ENCODE measurements at places on chromosomes 3 and 15.

- DNase-seq = no peak
Measured at GRCh38 chr3:78788839-78789238, 979.0 kb downstream of the ROBO1 start.

- DNase-seq = no peak
Measured at GRCh38 chr3:184360070-184360928, 1.1 kb downstream of the CLCN2 start.

DNA sequence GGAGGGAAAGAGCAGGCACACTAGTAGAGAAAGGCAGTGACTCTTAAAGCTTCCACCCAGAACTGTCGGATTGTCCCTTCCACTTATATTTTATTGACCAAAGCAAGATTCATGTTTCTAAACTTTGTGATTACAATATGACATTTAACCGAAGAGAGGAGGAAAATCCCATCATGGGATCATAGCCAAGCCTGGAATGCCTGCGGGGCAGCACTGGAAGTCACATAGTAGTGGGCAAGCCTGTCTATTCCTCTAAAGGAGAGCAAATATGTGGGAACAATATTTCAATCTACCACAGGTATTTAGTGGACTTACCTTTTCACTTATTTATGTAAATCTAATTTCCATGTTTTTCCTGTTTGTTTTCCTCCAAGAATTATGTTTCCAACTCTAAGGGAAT is 3.8 kb upstream of the TMOD3 start:
- no peak for DNase-seq

GRCh38 chr3:65508750-65509422 is 529.8 kb downstream of the MAGI1 start:
- no peak for DNase-seq

DNA sequence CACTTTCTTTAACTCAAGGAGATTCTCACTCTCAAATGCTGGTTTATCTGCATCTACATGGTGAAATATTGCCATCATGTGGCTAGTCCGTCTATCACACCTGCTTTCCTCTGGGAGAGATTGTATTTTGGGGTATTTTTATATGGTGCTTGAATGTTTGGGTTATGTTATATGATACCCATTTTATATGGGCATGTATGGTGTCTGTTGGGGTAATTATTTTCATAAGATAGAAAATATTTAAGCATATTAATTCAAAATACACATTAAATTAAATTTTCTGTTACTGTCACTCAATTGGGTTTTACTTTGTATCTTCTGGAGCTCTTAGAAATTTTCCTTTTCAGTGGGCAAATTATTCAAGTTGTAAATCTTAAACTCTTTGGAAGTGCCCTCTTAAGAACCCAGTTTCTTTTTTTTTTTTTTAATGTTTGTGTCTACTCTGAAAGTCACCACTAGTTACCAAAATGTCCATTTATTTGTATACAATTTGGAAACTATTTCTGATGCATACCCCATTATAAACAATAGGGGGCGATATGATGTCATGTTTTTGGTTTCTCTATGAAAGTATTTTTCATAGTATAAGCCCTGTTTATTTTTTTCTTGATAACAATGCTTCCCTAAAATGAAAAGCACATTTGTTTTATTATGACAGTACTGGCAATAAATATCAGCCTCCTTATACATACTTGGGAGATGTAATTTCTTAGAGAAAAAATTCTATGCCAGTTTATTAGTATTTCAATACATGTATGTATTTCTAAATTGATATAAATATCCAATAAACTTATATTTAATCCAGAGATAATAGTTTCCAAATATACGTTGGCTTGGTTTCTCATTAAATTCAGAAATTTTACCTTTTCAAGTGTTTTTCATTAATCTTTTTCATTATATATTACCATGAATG is 36.1 kb upstream of the PLSCR5 start:
- no peak for DNase-seq

DNA sequence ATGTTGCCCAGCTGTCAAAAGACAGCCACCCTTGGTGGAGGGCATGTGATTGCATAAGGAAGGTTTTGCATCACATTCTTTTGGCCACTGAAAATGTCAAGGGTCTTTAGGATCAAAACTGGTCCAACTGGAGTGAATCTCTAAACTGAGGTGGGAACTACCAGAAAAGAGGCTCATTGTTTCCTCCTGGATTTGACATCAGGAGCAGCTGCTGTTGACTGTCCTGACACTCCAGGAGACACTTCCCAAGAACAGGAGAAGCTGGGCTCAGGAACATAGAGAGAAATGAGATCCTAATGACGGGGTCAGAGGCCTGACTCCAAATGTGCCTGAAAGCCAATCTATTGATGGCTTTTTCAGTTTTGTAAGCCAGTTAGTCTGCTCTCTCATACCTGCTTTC is 105.3 kb upstream of the LRIG1 start:
- DNase-seq = no peak

GRCh38 chr3:112446343-112446742 is 52.9 kb downstream of the BTLA start:
- no peak for DNase-seq

DNA sequence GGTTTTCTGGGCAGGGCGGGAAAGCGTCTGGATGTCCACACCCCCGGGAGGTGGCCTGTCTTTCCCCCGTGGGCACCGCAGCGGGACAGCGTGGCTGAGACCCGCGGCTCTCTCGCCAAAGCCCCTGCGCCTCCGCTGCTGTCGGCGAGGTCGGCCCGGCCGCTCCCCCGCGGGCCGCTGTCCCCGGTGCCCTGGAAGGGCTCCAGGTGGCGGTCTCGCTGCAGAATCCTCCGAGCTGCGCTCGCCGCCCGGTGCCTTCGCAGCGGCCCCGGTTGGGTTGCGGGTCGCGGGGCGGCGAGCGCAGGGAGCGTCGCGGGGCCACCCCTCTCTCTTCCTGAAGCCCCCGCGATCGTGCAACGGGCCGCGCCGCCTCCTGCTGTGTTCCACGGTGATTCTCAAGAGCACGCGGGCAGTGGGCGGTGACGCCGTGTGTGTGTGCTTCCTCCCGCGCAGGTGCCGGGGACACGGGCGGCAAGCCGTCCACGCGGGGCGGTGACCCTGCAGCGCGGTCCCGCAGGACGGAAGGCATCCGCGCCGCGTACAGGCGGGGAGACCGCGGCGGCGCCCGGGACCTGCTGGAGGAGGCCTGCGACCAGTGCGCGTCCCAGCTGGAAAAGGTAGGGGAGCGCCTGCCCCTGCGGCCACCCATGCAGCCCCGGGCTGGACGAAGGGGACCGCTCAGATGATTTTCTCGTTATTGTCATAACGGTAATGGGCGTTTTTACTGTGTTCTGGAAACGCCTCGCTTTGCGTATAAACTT is 54.4 kb downstream of the LRRK1 start:
- DNase-seq = no peak

GRCh38 chr15:80026310-80026709 is 33.2 kb upstream of the ZFAND6 start:
- no peak for DNase-seq

DNA sequence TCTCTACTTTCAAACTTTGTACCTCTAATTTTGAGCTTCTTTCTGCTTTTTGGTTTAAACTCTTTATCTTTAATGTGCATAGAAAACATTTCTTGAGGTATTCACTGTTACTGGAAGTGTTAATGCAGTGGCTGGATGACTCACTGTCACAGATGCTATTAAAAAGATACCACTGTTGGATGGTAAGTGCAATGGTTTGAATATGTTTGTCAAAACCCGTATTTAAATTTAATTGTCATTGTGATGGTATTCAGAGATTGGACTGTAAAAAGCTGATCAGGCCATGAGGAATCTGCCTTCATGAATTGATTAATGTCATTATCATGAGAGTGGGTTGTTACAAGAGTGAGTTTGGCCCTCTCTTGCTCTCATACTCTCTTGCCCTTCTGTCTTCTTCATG is 70.6 kb downstream of the AP4E1 start:
- DNase-seq = no peak

DNA sequence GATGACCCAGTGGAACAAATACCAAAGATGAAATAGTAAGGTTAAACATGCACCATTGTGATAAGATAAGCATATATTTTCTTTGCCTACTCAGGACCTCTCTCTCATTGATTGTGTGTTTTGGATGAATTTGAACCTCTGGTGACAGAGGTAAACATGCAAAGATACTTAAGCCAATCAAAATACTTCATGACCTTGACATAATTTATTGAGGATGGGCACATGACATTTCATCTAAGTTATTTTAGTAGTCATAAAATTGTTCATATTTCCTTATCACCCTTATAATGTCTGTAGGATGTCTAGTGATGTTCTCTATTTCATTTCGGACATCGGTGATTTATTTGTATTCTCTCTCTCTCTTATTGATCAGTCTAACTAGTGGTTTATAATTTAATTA is 88.3 kb upstream of the WDR72 start:
- no peak for DNase-seq

DNA sequence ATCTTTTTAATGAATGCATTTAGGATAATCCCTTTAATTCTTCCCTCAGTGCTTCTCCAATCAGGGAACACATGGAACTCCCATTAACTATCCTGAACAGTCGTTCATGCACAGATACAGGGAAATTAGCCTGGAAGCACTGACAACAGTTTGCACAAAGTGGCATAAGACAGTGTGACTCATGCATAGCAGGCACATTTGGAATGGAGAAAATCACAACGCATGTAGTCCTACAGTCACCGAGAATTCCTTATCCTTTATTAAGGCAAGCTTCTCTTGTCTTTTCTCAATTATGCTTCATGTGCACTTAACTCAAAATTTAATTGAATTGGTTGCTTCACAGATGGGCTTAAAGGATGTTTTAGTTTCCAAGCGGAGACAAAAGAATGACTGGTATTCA is 155.0 kb upstream of the CRBN start:
- no peak for DNase-seq

GRCh38 chr3:150038830-150039229 is 68.1 kb upstream of the PFN2 start:
- DNase-seq = no peak

GRCh38 chr15:94403331-94403730 is 172.0 kb downstream of the MCTP2 start:
- DNase-seq = no peak

- DNase-seq = no peak
Measured at GRCh38 chr15:40330368-40330836, 6.9 kb downstream of the INAFM2 start.

DNA sequence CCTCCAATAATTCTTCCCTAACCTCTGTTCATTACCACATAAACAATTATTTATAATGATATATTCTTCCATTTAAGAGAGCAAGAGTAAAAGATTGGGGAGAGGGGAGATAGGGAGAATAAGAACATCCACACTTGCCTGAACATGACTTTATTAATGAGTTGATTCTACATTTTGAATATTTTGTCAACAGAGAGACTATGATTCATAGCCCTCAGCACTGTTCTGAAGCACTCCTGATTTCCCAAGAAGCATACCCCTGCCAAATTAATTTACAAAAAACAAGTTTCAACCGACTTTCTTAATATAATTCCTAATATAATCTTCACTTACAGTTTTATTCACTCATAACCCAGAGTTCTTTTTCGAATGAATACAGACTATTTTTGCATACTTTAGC is 828.8 kb downstream of the ROBO2 start:
- DNase-seq = no peak

DNA sequence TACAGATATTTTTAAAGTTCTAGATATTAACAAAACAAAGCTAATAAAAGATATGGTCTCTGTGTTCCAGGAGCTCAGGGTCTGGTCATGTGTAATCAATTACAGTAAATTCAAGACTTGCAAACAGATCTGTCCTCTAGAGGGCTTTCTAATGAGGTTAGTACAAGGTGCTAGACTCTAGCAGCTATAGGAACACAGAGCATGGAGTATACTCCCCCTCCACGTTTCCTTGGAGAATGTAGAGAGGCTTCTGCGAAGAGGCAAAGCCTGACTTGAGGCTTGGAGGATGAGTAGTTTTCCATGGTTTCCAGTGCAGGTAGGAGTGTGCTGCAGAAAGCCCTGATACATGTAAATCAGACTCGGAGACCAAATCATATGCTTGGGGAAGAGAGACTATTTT is 32.7 kb upstream of the DLG1 start:
- no peak for DNase-seq

DNA sequence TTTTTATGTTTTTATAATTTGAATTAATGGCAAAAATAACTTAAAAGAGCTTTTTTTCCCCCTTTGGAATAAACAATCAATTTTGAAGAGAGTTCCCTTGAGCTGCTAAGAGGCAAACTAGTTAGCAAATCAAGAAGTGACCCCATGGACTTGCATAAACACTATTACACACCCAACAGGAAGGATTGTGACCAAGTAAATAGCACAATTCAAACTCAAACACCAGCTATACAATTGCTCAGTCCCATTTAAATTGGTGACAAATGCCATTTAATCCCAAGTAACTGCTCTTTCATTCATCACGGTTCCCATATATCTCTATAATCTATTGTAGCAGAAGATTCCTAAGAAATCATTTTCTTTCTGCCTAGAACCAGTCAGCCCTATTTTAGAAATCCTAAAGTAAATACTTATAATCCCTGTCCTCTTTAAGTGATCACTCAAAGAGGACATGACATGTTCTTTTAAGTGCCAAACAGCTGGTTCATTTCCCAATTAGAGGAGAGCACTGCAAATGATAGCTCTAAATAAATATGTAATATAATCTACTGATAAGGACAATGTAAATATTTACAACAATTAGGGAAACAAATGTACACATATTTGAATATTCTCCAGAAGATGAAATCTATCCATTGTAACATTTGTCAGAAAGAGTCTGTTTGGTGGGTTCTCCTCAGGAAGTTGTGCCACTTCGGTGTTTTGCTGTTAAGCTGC is 137.8 kb upstream of the ADAMTS9 start:
- no peak for DNase-seq

- DNase-seq = no peak
Measured at GRCh38 chr15:49964061-49964460, 155.0 kb downstream of the ATP8B4 start.

DNA sequence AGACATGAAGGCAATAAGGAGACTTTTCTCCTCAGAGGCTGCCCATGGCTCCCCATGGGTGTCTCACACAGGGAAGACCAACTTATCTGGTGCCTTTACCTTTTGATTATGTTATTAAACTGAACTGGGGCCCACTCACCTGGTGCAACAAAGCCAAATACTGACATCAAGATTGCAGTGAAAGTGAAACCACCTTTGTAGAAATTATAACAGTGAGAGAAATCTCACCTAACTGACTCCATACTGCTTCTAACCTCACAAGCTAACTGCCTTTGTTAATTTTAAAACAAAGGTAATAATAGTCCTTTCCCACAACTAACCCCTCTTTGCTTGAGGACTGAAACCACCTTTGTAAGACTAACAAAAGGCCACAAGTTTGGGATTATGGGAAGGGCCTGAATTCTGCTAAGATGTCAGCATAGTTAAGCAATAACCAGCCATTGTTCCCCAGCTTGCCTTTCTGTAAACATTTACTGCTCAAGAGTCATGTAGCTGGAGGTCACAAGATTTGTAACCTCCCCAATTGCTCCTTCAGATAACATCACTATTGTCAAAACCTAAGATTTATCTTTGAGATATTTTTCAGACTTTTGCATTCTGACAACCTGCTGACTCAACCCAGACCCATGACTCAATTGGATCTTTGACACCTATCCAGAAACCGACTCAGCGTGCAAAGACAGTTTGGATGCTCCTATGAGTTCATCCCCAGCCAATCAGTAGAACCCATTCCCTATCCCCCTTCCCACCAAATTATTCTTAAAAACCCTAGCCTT is 420.3 kb upstream of the CFAP20DC start:
- no peak for DNase-seq
